IPS DF 6.9 (cell line): ENCODE measurements at places on chromosomes 1 and 21.

- no peak for DNase-seq
Observed at GRCh38 chr1:200362421-200362820, 47.4 kb downstream of the ZNF281 start.

DNA sequence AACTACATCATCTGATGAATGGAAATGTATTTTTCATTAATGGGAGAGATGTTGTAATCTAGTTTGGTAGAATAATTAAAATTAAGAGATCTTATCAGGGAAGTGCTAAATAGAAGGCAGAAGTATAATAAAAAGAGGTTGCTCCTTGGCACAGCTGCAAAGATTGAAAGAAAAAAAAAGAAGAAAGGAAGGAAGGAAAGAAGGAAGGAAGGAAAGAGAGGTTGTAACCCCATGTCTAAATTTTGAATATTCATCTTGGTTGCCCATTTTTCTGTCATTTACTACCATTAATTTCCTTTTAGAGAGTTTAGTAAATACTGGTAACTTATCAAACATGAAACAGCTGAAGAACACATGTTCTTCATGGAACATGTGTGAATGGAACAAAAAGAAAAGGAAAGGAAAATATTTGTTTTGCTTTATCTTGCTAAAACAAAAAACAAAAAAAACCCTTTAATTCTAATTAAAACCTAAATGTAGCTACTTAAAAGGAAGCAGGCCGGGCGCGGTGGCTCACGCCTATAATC lies 10.5 kb upstream of the MDM4 start:
- no peak for DNase-seq

- DNase-seq = no peak
Observed at GRCh38 chr1:155141749-155142148, 1.4 kb upstream of the DPM3 start.

GRCh38 chr1:217188280-217189237 lies 442.3 kb downstream of the GPATCH2 start:
- no peak for DNase-seq

DNA sequence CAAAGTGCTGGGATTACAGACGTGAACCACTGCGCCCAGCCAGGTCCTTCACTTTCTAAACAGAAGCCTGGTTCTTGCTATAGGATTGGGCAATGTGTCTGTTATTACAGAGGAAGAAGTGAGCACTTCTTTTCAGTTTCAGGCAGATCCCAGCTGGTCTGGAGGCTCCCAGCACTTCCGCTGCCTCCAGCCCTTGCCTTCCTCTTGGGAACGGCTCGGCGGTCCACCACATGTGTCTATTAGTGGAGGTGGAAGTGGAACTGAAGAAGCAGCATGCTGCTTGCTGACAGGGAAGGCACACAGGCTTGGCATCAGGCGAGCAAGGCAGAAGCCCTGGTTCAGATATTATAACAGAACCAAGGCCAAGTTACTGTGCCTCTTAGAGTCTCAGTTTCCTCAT lies 17.0 kb downstream of the MKNK1 start:
- DNase-seq = no peak

DNA sequence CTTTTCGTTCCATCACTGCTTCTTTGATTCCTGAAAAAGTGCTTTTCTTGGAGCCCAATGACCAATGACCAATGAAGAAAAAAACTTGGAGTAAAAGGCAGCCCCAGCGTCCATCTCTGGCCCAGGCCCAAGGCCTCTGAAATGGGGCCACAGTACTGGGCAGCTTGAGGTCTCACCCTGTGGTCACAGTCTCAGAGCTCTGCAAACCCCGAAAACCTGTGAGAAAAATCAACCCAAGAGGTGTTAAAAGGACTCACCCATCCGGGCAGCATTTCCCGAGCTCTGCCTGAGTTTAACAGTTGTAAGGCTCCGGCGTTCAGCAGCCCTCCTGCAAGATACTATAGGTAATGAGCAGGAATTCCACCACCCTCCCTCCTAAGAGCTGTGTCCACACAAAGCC lies 2.1 kb upstream of the EFHD2 start:
- DNase-seq = no peak

DNA sequence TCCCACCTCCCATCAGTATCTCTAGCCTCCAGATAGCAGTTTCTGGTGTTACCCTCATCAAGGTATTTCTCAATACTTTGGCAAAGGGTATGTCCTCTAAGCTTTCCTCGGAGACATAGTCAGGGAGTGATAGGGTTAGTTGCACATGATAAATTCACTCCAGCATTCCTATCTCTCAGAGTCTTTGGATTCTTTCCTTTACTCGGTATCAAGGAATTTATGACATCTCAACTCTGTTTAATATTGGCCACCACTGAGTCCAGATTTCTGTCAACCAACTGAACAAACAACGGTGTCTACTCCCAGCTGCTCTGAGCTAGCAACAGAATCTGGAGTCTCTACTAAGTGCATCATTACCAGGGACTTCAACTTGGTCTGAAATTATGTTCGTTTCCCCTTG lies 233.4 kb downstream of the TM2D1 start:
- DNase-seq = no peak

DNA sequence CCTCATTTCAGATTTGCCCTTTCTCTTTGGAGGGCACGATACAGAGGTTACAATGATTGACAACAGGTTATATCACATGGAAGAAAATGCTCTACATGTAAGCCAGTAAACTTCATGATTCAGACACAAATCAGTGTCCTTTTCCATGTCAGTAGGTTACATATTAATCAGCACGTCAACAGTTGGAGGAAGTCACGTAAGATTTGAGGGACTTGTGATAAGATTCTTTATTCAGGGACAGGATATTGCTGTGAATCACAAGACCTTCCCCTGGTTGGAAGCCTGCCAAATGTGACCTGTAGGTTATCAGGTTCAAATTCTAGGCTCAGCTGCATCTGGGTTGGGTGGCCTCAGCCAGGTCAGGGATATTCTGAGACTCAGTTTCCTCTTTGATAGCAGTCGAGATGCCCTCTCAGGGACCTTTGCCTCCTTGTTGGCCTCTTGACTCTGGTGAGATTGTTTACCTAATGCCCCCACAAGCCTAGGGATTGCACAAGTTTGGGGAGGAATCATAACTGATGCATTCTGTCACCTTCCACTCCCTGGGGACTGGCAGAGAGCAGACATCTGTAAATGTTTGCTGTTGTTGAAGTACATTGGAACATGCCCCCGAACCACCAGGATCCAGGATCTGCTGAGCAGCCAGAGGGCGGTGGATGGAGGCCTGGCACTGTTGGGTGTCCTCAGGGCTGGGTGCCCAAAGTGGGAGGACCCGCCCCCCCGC lies 31.9 kb downstream of the SERINC2 start:
- DNase-seq = no peak

GRCh38 chr1:29513357-29513756 lies 277.0 kb downstream of the PTPRU start:
- DNase-seq = peak; percentile 58

GRCh38 chr1:59279645-59280044 lies 17.2 kb upstream of the FGGY start:
- no peak for DNase-seq

- DNase-seq = no peak
Observed at GRCh38 chr1:203461717-203462116, 13.9 kb upstream of the PRELP start.

DNA sequence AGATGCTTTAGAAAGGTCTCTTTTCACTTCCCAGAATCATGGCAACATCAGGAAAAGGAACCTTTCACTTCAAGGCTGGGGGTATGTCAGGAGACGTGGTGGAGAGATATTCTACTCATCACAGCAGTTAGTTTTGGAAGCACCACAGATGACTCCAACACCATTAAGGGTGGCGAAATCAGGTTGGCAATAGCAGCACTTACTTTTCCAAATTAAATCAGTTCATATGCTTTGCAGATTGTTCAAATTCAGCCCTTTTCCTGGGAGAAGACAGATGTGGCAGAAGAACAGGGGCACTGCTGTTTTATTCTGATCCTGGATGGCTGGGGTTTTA lies 79.0 kb downstream of the RUNX1 start:
- DNase-seq = no peak
